ENCODE measurements at places on chromosomes 2 and 18.
A peak's percentile ranks its signal among the peaks of the same experiment; 100 is the strongest.

DNA sequence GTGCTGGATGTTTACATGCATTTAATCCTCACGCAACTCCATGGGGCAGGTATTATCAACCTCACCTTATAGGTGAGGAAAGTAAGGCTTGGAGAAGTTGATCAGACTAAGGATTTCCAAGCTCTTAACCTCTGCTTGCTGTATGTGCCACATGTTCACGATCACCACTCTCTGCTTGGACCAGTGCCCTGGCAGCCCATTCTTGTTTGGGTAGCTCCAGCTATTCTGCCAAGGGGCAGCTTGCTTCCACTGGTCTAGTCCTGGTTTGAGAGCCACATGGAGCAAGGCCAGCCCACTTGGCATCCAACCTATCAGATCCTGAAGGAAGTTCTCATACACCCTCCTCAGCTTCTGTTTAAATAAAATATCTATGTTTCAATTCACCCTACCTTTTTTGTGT is 14.3 kb downstream of the PLB1 start:
- DNase-seq: no peak

- peak; percentile 66 for DNase-seq
These were observed 149.8 kb downstream of the TANC1 start for GRCh38 chr2:159118115-159118858.

GRCh38 chr2:180644709-180645108 is 335.7 kb upstream of the UBE2E3 start:
- no peak for DNase-seq

GRCh38 chr2:226031647-226032501 is 632.4 kb downstream of the NYAP2 start:
- no peak for DNase-seq

DNA sequence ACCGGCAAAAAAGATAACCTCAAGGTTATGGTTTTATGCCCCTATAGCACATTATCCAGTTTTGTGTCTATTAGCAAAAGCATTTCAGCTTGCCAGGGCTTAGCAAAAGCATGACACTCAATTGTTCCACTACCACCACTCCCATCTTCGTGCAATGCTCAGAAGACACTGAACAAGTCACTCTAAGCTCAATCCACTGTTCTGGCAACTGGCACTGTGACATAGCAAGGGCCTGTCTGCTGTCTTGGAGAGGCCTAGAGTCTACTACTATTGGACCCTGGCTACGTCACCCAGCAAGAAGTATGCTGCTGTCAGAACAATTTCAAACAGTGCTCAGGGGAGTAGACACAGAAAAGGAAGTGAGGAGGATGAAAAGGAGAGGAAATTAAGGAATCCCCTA is 103.5 kb upstream of the PPP1CB start:
- DNase-seq: no peak

- DNase-seq: no peak
These were observed 166.9 kb downstream of the PRPF40A start for GRCh38 chr2:152550386-152550785.

- peak; percentile 92 for DNase-seq
These were observed 44.4 kb downstream of the FBLN7 start for GRCh38 chr2:112182581-112183034.

GRCh38 chr2:3433339-3433699 is 53.8 kb downstream of the TRAPPC12 start:
- no peak for DNase-seq

GRCh38 chr2:176502619-176503018 is 233.4 kb downstream of the MTX2 start:
- no peak for DNase-seq

DNA sequence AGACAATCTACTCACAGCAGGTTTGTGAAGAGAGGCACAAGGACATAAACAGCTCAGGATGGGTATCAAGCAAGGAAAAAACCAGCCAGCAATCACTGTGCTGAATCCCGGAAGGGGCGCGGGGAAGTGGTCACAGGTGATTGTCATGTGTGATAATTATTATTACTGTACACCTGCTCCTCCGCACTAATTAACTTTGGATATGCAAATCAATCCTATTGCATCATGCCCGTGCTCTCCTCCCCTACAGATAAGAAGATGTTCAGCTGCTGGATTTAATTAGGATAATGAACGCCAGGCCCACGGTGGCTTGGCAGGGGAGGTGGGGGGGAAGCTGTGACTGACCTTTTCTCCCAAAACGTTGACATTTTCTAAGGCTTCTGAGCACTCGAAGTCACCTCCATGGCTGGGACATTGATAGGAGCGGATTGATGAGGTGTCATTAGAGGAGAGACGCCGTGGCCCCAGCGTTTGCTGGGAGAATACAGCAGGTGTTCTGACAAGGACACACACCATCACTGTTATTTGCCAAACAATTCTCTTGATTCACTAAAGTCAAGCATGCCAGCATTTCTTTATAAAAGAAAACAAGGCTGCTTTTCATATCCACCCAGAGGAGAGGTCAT is 160.3 kb upstream of the VRK2 start:
- peak; percentile 88 for DNase-seq

- DNase-seq: peak; percentile 30
These were observed 178.1 kb upstream of the PKDCC start for GRCh38 chr2:41869542-41870264.

DNA sequence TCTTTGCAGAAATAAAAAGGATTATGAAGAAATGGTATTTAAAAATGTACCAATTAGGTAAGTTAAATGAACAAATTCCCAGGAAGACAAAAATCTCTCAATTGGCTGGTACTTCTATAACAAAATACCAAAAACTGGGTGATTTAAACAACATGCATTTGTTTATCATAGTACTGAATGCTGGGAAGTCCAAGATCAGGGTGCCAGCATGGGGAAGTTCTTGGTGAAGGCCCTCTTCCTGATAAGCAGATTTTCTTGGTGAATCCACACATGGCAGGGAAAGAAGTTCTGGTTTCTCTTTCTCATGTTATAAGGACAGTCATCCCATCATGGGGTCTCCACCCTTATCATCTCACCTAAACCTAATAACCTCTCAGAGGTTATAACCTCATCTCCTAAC is 271.6 kb upstream of the SETBP1 start:
- DNase-seq: no peak

DNA sequence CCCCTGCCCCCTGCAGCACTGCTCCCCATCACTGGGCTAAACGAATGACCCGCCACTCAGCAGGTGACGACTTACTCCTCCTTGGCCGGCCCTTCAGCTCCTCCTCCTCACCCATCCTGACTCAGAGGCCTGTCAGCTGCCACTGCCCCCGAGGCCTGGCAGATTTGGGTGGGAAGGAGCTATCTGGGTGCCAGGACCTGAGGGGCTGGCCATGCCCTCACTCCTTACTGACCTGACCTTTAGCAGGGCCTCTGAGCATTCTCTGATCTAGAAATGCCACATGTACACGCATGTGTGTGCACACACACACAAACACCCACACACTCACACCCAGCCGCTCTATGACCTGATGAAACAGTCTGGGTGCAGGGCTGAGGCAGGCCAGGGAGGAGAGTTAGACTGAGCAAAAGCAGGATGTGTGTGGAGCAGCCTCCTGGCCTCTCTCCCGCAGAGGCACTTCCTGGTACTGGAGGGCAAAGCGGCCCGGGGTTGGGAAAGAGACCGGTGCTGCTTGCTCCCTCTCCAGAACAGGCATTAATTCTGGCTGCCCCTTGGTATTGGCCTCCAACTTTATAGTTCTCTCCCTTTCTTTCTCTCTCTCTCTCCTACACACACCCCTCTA is 68.0 kb downstream of the ZFP36L2 start:
- no peak for DNase-seq

DNA sequence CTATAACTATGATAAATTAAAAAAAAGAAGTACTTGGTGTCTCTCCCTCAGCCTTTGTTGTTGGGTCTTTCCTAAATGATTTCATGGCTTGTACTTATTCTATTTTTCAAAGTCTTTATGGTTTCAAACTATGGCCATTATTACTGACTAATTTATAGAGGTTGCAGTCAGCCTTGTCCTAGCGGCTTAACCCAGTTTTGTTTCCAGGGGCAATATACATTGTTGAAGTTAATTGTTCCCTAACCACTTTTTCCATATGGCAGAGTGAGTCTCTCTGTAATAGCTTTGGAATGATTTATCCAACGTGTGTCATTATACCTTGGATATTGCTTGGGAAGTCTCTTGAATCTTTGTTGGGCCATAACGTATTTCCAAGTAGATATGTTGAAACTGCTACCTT is 408.8 kb downstream of the HRH4 start:
- DNase-seq: no peak

DNA sequence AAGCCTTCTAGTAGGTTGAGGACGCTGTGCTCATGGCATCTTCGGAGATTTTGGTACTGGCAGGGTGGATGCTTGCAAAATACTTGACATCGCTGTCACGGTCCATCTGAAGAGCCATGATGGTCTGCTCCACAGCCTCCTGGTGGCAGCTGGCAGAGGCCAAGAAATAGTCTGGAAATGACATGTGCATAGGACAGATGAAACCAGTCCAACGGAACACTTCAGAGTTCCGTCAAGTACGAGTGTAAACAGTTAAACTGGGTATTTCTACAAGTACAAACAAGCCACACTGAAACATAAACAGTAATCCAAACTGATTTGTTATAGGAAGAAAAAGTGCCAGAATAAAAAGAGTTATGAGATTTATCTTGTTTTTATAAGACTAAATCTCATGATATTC is 66.6 kb downstream of the PPP4R1 start:
- DNase-seq: peak; percentile 26

Data from NCI-H1105 (cell line).